ENCODE measurements at places on chromosomes 3 and 15.

DNA sequence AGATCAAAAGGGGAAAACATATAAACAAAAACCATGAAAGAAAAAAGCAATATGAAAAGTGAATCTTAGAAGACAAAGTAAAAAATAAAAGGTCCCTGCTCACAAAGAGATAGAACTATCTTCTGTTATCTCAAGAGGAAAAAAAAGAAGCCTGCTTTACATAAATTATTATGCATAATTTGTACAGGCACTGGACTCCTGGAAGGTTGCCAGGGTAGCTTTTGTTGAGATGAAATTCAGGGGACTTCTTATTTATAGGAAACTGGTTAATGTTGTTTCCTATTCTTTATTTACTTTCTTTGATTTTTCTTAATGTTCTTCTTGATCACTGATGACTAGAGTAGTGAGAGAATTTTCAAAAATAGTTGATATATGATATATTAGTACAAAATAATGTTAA is 66.9 kb downstream of the PPM1L start:
- no peak for DNase-seq

DNA sequence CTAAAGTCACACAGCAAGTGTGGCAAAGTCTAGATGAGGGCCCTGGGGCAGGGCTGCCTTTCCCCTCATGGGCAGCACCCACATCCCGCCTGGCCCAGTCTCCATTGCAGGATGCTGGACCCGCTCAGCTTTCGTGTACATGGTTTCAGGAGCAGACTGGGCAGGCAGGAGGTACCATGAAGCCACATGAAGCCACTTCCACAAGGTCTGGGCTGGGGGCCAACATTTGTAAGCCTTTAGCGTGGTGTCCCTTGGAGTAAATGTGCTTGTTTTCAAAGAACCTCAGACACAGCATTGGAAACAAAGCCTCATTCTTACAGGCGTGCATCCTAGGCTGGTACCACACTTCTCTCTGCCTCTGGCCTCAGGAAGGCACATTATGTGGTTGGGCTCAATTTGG is 34.5 kb downstream of the UMPS start:
- DNase-seq, result no peak

- no peak for DNase-seq
These were observed 79.9 kb upstream of the ZBTB20 start for GRCh38 chr3:115226844-115227445.

- DNase-seq, result no peak
These were observed 83.6 kb downstream of the CLSTN2 start for GRCh38 chr3:140018556-140018955.

DNA sequence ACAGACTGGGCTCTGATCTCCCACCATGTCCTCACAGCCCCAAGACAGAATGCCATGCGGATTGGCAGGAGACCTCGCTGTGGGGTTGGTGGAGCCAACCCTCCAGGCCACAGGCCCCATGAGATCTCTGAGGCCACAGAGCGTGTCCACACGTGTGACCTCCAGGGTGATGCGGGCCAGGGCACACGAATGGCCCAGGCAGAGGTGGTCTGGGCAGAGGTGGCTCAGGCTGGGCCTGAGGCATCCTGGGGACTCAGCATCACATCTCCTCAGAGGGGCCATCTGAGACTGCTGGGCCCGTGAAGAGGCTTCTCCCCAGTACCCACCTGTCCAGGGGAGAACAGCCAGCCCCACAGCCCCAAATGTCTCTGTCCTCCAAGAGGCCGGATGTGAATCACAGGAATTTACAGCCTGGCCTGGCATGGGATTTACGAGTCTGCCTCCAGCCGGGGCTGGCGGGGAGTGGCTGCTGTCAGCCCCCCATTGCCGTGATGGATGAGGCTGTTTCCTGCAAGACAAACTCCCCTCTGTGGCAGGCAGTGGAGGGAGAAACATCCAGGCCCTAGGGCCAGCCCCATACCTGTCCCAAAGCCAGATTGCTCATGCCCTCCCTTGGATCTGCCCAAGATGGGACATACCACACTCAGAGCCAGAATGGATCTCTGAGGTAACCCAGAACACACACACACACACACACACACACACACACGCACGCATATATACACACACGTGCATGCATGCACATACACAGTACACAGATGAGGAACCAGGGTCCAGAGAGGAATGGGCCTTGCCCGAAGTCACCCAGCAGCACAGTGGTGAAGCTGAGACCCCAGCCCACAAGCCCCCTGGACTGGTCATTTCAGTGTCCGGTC is 208.3 kb downstream of the TBC1D2B start:
- DNase-seq, result no peak

- DNase-seq, result no peak
These were observed 5.8 kb upstream of the TATDN2 start for GRCh38 chr3:10242182-10243065.

- no peak for DNase-seq
These were observed 120.4 kb downstream of the ZIC1 start for GRCh38 chr3:147529551-147529950.

GRCh38 chr3:60956729-60957128 is 294.5 kb downstream of the FHIT start:
- DNase-seq, result no peak

DNA sequence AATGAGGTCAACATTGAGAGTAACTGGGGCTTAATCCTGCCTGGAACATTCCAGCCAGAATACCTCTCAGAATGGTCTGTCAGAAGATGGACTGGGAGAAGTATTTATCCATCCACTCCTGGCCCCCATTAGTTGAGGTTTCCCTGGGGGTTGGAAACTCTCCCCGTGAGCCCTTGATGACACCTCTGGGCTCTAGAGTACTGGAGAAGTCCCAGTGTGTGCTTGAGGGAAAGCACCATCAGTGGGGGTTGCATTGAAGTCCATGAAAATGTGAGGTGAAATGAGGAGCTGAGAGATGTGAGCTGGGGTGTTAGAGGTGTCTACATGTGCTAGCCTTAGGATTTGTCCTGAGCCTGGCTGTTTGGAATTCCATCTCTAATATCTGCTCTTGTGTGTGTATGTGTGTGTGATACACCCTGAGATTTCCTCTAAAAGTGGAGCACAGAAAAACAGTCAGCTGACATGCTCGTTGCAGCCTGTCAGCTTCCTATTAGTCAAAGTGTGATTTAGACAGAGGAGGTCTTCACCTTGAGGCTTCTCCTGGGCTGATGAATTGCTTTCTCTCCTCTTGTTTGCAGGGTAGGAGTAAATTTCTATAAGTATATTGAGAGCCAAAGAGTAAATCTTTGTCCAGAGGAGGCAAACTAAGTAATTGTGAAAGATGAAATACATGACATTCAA is 67.6 kb downstream of the NR1D2 start:
- DNase-seq, result no peak

- no peak for DNase-seq
These were observed 144.7 kb upstream of the ABHD17C start for GRCh38 chr15:80550219-80550907.

GRCh38 chr3:169663951-169664820 is 674 bp upstream of the MECOM start:
- no peak for DNase-seq

- no peak for DNase-seq
These were observed 5.0 kb upstream of the P2RY14 start for GRCh38 chr3:151283387-151283786.

DNA sequence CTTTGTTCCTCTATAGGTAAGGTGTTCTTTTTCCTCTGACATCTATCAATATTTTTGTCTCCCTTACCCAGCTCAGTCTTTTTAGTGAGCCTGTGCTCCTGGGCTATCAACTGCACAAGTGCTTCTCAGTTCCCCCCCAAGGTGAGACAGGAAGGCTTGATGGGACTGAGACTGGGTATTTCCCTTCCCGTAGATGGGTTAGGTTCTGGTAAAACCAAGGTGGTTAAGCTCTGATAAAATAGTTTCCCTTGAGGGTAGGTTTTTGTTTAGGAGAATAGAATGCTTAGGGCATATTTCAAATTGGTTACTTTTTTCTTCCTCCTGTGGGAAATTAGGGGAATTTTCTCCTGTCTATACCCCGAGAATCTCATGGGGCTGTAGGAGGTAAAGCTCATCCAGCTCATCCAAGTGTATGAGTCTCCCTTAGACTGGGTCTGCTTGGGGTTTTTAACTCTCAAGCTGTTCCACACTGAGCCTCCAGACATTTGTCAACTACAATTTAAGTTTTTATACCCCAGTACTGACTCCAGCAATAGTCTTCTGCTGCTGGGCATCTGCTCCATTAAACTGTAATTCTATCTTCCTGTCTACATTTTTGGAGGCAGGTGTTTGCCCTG is 44.9 kb downstream of the OXSR1 start:
- no peak for DNase-seq

Data from NCI-H774 (cell line).